Kidney (tissue), 22 donors: ENCODE measurements at places on chromosomes 3 and 15. TPM values are rescaled to one million over a fixed set of nuclear protein-coding genes. Genes with fewer than 3 reads are reported as not detected.
A peak's percentile ranks its signal among the peaks of the same experiment; 100 is the strongest.

GRCh38 chr3:10395196-10395595 lies 74.3 kb upstream of the SEC13 start:
- H3K36me3 ChIP-seq: no peaks in the 10 kb centered on the region
- DNase-seq: no peak
- no peaks in the 10 kb centered on the region for H3K4me1 ChIP-seq
- H3K27ac ChIP-seq: no peak overlapping the region
- H3K4me3 ChIP-seq: no peak overlapping the region

STX19 gene
- not detected for total RNA-seq

PARP15 gene
- total RNA-seq: 4.9 TPM

GRCh38 chr3:136194409-136195257 lies 1.5 kb downstream of the MSL2 start:
- H3K27me3 ChIP-seq: no peaks in the 10 kb centered on the region
- peak overlapping the region; percentile 83 for H3K4me3 ChIP-seq
- no peaks in the 10 kb centered on the region for H3K36me3 ChIP-seq
- peaks cover 26% of the 10 kb centered on the region for H3K4me1 ChIP-seq

GRCh38 chr3:192220915-192221314 lies 506.4 kb downstream of the FGF12 start:
- H3K27ac ChIP-seq: no peak overlapping the region
- DNase-seq: no peak
- H3K4me3 ChIP-seq: no peak overlapping the region
- no peaks in the 10 kb centered on the region for H3K4me1 ChIP-seq
- H3K27me3 ChIP-seq: no peaks in the 10 kb centered on the region
- no peaks in the 10 kb centered on the region for H3K36me3 ChIP-seq

DNA sequence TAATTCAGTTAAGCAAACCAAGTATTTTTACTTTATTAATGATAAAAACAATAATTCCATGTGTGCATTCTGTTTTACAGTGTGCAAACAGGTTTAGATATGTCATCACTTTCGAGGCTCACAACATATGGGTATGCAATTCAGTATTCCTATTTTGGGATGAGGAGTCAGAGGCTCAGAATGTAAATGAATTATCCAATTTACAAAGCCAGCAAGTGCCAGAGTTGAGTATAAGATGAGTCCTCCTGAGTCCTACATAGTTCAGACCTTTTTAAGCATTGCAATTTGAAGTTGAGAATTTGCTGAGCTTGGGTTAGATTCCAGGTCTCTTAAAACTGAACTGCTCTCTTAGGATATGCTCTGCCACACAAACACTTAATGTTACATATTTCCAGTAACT lies 424.2 kb upstream of the ROBO2 start:
- no peak overlapping the region for H3K4me3 ChIP-seq
- no peaks in the 10 kb centered on the region for H3K27me3 ChIP-seq
- no peaks in the 10 kb centered on the region for H3K4me1 ChIP-seq
- no peak overlapping the region for H3K27ac ChIP-seq
- H3K36me3 ChIP-seq: no peaks in the 10 kb centered on the region

RARRES1 gene
- 94.0 TPM for total RNA-seq

DNA sequence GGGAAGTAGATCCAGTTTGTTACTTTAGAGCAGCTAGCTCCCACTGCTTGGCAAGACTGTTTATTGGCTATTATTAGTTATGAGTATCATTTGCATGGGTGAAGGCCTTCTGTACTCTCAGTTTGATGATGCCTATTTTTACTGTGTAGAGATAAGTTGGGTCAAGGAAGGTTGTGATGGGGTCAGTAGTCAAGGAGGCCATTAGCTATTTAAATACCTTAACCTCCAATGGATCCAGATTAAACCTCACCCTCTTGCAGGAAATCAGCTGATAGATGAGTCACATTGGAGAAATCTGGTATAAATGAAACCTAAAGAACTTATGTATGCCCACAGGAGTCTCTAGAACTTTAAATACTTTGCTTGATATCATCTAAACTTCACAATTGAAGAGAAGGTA lies 45.0 kb downstream of the THBS1 start:
- no peaks in the 10 kb centered on the region for H3K36me3 ChIP-seq
- no peak overlapping the region for H3K4me3 ChIP-seq
- peaks cover 20% of the 10 kb centered on the region for H3K4me1 ChIP-seq

- H3K27ac ChIP-seq: no peak overlapping the region
- no peaks in the 10 kb centered on the region for H3K27me3 ChIP-seq
- peaks cover 4% of the 10 kb centered on the region for H3K4me1 ChIP-seq
- H3K36me3 ChIP-seq: no peaks in the 10 kb centered on the region
- DNase-seq: no peak
These were observed 19.7 kb downstream of the MGLL start for GRCh38 chr3:127802606-127803005.

PARP6 gene
- 69.7 TPM for total RNA-seq

GRCh38 chr3:178827285-178827856 lies 244.2 kb downstream of the ZMAT3 start:
- no peak overlapping the region for H3K4me3 ChIP-seq
- no peaks in the 10 kb centered on the region for H3K36me3 ChIP-seq
- no peak overlapping the region for H3K27ac ChIP-seq
- no peak for DNase-seq
- H3K4me1 ChIP-seq: no peaks in the 10 kb centered on the region

MOBP gene
- 0.16 TPM for total RNA-seq

GRCh38 chr3:153287017-153287416 lies 125.0 kb downstream of the RAP2B start:
- H3K36me3 ChIP-seq: no peaks in the 10 kb centered on the region
- no peak overlapping the region for H3K4me3 ChIP-seq
- H3K27me3 ChIP-seq: no peaks in the 10 kb centered on the region
- H3K4me1 ChIP-seq: no peaks in the 10 kb centered on the region

PLOD2 gene
- total RNA-seq: 66.0 TPM

GRCh38 chr3:105093371-105094252 lies 273.1 kb upstream of the ALCAM start:
- H3K4me3 ChIP-seq: no peak overlapping the region
- H3K36me3 ChIP-seq: no peaks in the 10 kb centered on the region
- no peak for DNase-seq
- no peaks in the 10 kb centered on the region for H3K4me1 ChIP-seq
- H3K27me3 ChIP-seq: no peaks in the 10 kb centered on the region
